ENCODE measurements at places on chromosomes 13 and 19. TPM values are rescaled to one million over a fixed set of nuclear protein-coding genes. Genes with fewer than 3 reads are reported as not detected.

DNA sequence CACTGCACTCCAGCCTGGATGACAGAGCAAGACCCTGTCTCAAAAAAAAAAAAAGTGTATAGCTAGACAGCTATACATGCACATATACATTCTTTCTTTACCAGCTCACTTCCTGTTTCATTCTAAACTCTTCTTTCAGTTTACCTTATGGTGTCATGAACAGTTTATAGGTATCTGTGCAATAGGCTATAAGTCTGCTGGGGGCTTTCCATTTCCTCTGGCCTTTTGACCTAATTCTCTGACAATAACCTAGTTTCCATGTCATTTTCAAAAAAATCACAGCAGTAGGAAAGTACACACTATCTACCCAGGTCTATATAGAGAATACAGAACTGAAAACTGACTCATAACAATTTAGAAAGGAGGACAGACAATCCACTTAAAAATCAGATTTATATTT is 24.4 kb upstream of the URAD start:
- no peak for DNase-seq

C2CD4C gene
- polyA plus RNA-seq: 2.1 TPM

GRCh38 chr13:48194379-48194754 is 38.6 kb upstream of the ITM2B start:
- DNase-seq: no peak

CEBPA gene
- 7.7 TPM for polyA plus RNA-seq

- DNase-seq: peak; percentile 72
Measured at GRCh38 chr19:12639901-12640613, 26.5 kb downstream of the MAN2B1 start.

CD177 gene
- polyA plus RNA-seq: 0.14 TPM

ERICH4 gene
- polyA plus RNA-seq: not detected

DNA sequence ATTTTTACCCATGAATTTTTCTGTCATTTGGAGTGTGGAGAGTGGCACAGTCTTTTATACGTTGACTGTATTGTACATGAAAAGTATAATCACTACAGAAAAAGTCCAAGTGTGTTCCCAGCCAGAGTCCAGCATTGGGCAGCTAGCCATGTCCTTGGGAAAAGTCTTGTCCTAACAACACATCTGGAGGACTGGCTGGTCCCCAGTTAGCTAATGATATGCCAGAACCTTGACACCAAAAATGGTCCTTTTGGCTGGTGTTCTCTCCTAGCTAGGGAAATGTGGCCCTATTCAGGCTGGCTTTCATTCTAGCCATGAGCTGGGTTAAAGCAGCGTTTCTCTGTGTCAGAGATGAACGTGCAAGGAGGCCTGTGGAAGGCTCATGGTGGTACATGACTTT is 98.9 kb downstream of the ESD start:
- peak; percentile 78 for DNase-seq

KCTD4 gene
- polyA plus RNA-seq: 0.11 TPM

GRCh38 chr19:36528194-36528920 is at the start of gene ZNF260:
Gene ZNF260 (minus strand): TSS chr19:36528271. CDS start chr19:36515238, 13,033 bp downstream.
- peak; percentile 97 for DNase-seq

DNA sequence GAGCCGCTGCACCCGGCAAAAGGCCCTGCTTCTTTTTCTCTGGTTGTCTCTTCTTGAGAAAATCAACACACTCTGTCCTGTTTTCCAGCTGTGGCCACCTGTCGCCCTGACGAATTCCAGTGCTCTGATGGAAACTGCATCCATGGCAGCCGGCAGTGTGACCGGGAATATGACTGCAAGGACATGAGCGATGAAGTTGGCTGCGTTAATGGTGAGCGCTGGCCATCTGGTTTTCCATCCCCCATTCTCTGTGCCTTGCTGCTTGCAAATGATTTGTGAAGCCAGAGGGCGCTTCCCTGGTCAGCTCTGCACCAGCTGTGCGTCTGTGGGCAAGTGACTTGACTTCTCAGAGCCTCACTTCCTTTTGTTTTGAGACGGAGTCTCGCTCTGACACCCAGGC is 17.2 kb downstream of the LDLR start:
- no peak for DNase-seq

ZNF865 gene
- 5.7 TPM for polyA plus RNA-seq

DNA sequence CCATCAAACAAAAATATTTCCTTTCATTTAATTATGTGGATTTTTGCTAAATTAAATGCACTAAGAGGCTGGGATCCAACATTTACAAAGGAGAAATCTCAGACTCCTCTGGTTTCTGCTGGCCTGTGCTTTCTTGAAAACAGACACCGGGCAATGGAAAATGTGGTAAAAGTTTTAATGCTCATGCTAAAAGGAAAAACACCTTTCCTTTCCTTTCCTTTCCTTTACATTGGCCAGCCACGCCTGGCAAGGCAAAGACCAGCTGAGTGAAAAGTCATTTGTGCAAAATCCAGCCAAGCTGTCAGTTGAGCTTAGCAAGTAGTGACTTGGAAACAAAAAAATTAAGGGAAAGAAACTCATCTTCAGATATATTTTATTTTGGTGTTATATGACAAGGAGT is 240.3 kb downstream of the LACC1 start:
- no peak for DNase-seq

LGALS4 gene
- 135 TPM for polyA plus RNA-seq

LDLR gene
- polyA plus RNA-seq: 24.7 TPM

DNA sequence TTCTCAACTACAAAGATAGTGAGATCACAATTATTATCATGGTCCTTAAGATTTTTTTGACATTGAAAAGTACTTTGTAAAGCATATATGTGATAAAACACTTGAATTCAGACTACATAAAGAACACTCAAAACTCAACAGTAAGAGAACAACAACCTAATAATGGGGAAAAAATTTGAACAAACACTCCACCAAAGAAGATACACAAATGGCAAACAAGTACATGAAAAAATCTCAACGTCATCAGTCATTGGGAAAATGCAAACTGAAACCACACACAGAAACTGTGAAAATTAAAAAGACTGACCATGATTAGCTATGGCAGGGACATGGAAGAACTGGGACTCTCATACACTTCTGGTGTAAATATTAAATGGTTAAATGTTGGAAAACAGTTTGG is 70.9 kb downstream of the SPRYD7 start:
- no peak for DNase-seq

DNA sequence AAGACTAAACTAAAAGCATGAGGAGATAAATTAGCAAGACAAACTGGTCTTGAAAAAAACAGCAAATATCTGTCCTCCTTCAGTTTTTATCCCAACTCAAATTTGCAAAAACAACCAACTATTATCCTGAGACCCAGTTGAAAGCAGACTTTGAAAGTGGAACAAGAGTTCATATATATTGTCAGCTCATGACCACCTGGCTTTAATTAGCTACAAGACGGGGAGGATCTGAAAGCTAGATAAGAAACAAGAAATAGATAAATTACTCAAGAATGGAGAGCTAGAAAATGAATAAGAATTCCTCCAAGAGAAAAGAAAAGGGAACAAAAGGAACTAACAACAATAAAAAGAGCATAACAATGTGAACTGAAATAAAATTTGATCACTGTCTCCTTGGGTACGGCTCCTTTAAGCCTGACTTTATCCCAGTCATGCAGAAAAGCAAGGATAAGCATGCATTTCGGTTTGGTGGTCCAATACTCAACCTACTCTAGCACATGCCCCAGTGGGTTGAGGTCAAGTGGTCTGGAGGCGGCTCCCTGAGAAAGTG is 246.9 kb downstream of the DCLK1 start:
- no peak for DNase-seq

AMER2 gene
- polyA plus RNA-seq: not detected

- no peak for DNase-seq
Measured at GRCh38 chr19:45074744-45075300, 1.5 kb downstream of the ZNF296 start.

ZNF625 gene
- polyA plus RNA-seq: 1.3 TPM

- DNase-seq: no peak
Measured at GRCh38 chr13:52597676-52598075, 44.6 kb upstream of the HNRNPA1L2 start.

DNA sequence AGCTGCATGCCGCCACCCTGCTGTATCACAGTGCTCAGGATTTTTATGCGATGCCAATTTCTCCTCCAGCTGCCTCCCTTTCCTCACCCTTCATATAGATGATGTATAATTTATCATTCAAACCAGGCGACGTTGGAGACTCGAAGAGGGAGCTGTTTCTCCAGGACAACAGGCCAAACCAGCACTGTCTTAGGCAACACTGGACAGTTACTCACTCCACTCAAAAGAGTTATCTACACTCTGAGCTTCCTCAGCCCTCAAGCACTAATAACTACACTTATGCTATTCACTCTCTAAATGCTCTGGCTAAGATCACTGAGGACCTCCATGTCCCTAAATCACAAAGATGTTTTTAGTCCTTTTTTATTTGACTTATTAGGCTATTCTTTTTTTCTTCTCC is 87.3 kb upstream of the RFC3 start:
- DNase-seq: no peak

DNA sequence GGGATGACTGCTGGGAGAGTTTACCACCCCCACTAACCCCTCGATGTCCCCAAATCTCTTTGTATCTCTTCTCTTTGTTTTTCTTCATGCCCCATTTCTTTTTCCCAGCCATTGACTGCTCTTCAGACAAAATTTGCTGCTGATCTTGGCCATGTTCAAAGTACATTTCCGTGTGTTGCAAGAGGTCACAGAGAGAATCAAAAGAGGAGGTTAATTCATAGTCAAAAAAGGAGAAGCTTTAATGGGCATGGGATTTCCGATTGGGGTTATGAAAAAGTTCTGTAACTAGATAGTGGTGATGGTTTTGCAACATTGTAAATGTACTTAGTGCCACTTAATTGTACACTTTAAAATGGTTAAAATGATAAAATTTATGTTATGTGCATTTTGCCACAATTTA is 121.1 kb downstream of the FLT1 start:
- no peak for DNase-seq

DNA sequence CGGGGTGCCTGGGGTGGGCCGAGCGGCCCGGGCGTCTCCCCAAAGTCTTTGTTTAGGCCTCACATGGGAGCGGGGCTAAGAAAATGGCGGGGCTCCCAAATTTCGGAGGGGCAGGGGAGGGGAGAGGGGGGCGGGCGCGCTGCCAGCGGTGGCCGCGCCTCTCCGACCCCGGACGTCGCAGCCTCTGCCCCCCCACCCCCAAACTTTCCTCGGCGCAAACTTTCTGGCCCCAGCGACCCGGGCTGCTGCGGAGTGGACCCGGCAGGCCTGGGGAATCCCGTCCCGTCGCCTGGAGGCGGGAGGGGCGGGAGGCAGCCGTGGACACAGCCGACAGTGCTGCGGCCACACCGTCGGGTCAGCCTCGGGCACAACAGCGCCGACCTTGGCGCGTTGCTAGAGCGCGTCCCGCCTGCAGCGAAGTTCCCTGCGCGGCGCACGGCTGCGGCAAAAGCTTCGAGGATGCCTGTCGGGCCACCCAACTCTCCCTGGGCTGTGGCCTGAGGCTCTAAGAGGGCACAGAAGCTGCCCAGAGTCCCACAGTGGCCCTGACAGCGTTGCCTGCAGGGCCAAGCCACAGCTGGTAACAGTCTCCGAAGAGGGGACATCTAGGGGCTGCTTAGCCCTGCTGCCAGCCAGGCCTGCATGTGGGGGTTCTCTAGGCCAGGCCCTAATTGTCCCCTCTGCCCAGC is 1.3 kb downstream of the NFIX start:
- DNase-seq: peak; percentile 60

DNA sequence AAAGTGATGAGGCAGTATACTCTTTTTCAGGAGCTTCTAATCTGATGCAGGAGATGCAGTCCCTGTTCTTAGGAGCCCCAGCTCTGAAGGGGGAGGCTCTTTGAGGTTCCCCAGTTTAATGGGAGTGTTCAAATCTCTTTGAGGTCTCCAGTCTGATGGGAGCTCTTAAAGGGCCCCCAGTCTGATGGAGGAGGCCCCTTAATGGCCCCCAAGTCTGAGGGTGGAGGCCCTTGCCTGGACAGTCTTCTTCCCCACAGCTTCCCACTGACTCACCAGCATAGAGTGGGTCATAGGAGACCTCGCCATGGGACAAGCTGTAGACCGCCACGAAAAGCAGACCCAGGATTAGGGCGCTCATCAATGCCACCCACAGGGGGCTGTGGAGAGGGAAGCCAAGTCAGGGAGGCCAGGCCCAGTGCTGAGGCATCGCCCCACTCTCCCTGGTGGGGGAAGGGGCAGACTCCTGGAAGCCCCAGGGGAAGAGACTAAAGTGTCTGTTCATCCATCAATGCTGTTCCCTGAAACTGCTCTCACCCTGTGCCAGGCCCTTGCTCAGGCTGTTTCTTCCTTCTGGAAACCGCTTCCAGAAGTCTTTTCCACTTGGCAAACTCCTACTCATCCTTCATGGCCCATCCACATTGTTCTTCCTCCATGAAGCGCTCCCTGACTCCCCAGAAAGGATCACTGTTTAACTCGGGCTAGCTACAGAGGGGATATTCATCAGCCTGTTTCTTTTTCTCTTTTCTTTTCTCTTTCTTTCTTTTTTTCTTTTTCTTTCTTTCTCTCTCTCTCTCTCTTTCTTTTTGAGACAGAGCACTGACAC is 2.1 kb downstream of the TM6SF2 start:
- no peak for DNase-seq

LCP1 gene
- 3.7 TPM for polyA plus RNA-seq

SHISA2 gene
- polyA plus RNA-seq: 0.38 TPM

- DNase-seq: no peak
Measured at GRCh38 chr13:27524981-27525975, 74.9 kb upstream of the MTIF3 start.

LENG8 gene
- polyA plus RNA-seq: 657 TPM

Data from pancreas (tissue), 10 donors.